COR-L47 (cell line): ENCODE measurements at places on chromosomes 6 and 20.

- DNase-seq, result no peak
These were observed 84.1 kb upstream of the FOXP4 start for GRCh38 chr6:41462033-41462432.

DNA sequence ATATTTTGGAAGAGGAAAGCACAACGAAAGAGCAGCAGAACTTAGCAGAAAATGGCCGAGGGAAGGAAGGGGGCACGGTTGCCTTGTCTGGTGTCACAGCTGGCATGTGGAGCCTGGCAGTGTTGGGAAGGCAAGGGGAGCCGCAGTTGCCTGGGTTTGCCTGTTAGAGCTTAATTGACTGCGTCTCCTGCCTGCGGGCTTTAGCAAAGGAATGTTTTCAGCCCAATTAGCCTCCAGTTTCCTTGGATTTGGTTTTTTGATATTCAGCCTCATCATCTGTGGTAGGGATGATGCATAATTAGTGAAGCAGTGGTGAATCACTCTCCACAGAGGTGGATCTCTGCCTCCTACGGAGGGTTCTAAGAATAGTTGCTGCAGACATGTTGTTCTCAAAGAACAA lies 832.6 kb downstream of the QKI start:
- no peak for DNase-seq

DNA sequence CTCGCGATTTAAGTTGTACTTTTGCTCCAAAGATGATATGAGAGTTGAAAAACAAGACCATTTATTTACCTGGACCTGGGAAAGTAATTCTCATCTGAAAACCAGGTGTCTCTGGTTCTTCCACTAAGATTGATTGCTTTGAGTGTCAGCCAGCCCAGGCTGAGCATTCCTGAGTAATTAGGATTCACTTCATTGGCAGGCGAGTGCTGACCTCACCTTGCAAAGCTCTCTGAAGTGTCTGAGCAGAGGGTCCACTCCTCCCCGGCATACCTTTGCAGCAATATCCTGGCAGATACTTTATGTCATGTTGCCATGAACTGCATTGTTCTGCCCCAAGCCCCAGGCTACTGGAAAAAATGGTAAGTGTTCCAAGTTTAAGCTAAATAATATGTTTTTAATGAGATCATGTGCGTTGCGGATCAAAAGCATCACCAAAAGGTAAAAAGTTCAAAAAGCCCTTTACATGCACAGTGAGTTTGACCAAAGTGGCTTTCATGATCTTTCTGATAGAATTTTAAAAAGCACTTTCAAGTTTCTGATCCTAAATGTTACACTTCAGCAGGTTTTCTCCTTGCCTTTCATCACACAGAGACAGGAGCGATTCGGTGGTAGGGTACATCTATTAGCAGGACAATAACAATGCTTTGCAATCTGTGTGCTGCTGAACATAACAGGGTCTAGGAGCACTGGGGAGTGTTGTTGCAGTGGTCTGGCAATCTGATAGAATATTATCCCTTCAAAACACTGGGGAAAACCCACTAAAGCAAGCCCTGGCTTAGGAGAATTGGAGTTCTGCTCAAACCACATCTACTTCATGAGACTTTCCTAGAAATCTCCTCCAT lies 127.8 kb upstream of the EEF1E1 start:
- DNase-seq, result no peak

- no peak for DNase-seq
These were observed 71.2 kb downstream of the SAMD5 start for GRCh38 chr6:147579667-147580066.

DNA sequence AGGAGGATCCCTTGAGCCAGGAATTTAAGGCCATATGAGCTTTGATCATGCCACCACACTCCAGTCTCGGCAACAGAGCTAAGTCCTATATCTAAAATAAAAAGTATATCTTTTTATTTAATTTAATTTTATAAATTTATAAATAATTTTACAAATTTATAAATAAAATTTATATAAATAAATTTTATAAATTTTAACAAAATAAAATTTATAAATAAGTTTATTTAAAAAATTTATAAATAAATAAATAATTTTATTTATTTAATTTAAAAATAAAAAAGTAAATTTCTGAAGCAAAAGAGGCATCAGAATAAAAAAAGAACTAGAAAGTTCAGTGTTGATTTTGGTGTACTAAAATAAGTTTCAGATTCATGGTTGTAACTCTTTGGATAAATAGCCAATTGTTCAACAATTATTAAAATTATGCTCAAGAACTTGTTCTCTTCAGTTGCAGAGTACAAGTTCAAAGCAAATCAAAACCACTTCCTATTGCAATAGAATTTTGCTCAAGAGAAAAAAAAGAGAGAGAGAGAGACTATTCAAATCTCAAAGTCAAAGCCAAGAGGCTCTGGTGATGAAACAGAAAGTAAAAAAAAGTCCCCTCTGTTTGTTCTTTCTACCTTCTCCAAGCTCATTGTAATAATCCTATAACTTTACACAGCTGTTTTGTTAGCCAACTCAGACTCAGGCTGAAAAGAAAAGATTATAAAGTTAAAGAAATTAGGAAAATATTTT lies 547.5 kb upstream of the ADGRB3 start:
- no peak for DNase-seq

- DNase-seq, result no peak
These were observed 19.2 kb downstream of the NCOA6 start for GRCh38 chr20:34806255-34806654.

- DNase-seq, result no peak
These were observed 106.9 kb downstream of the SLC23A2 start for GRCh38 chr20:4894409-4894808.

GRCh38 chr6:47203266-47203937 lies 106.3 kb downstream of the TNFRSF21 start:
- no peak for DNase-seq

DNA sequence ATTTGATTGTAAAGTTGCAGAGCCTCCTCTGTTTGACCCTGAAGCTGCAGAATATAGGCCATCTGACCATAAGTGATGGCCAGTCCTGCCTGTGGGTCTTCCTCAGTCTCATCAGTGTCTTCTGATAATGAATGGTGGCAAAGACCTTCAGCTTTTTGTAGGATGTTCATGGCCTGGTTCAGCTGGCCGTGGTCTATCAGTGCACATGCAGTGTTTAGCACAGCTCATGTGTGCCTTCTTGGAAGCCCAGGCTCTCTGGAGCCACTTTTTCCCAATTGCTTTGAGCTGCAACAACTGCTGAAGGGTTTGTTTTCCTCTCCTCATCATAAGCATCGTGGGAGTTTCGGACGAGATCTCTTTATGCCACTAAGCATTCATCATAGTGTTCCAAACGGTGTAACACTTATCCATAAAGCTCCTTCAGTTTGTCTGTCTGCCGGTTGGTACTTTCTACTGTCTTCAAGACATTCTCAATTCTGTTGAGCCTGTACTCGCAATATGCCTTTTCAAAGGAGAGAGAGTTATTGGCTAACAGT lies 70.1 kb upstream of the TULP4 start:
- DNase-seq, result no peak

DNA sequence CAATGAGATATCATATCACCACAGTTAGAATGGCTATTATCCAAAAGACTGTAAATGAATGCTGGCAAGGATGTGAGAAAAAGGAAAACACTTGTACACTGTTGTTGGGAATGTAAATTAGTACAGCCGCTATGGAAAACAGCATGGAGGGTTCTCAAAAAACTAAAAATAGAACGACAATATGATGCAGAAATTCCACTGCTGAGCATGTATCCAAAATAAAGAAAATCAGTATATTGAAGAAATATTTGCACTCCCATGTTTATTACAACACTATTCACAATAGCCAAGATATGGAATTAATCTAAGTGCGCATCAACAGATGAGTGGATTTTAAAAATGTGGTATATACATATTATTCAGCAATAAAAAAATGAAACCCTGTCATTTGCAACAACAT lies 898.9 kb upstream of the MAN1A1 start:
- DNase-seq, result no peak

GRCh38 chr6:29865631-29866030 lies 38.0 kb downstream of the HLA-G start:
- no peak for DNase-seq

- no peak for DNase-seq
These were observed 153.1 kb downstream of the LMBRD1 start for GRCh38 chr6:69643688-69644087.

DNA sequence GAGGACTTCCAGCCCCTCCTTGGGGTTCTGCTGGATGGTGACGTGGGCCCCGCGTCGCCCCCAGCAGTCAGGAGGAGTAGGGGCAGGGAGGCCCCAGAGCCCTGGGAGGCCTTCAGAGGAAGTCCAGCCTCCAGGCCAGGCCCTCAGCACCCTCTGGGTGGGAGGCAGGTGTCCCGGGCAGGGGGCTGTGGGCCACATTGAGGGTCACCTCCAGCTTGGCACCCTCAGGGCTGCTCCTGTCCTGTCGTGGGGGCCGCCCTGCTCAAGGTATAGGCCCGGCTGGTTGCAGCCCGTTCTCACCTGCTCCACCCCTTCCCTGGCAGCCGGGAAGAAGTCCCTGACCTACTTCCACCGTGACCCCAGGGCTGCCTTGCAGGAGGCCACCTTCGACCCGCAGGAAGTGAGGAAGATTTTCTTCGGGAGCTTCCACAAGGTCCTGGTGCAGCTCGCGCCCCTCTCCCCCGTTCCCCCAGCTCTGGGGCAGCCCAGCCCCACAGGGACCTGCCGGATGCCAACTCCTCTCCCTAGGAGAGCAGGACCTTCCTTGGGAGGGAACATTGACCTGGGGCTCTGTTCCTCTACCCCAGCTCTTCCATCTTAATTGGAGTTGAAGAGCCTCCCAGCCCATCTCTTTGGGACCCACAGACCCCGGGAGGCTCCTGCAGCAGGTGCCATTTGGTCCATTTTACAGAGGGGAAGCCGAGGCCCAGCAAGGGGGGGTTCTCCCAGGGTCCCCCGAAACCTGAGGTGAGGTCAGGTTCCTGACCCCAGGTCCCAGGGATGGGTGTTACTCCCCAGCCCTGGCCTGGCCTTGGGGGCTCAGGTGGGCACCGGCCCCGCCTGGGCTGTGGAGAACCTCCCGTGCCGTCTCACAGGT lies 26.4 kb downstream of the COL20A1 start:
- no peak for DNase-seq

DNA sequence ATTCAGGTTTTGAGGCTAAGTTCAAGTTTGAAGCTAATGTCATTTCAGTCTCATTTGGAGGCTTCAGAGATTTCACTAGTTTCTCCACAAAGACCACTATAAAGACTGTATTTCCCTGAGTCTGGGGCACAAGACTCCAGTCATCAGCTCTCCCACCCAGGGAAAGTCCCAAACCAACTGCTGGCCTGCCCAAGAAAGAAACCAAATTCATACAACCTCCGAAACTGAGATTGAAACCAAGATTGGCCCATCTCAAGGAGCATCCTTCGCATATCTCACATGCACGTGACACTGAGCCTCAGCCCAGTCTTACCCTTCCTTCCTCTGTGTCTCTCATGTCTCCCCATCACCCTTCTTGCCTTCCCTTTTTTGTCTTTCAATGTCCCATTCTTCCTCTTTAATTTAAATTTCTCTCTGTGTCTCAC lies 3.5 kb upstream of the LTA start:
- no peak for DNase-seq

GRCh38 chr6:8131265-8131897 lies 29.0 kb upstream of the EEF1E1 start:
- DNase-seq, result peak; percentile 61

DNA sequence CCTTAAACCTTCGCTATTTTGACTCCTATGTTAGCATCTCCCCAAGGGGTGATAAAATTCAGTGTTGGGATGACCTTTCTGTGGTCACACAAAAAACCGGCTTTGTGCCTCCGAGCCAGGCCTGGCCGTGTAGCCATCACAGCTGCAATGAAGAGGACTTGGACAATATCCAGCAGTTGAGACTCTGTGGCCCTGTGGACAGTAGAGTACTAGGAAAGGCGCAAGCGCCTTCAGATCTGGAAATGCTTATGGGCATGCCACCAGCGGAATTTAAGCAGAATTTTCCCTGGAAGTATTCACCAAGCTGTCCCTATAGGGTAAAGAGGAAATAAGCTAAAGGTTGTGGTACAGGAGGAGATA lies 63.3 kb upstream of the SLC2A12 start:
- DNase-seq, result no peak
